ENCODE measurements at places on chromosomes 7 and 10. TPM values are rescaled to one million over a fixed set of nuclear protein-coding genes. Genes with fewer than 3 reads are reported as not detected.

GLI3 gene
- 0.24 TPM for polyA plus RNA-seq

DNA sequence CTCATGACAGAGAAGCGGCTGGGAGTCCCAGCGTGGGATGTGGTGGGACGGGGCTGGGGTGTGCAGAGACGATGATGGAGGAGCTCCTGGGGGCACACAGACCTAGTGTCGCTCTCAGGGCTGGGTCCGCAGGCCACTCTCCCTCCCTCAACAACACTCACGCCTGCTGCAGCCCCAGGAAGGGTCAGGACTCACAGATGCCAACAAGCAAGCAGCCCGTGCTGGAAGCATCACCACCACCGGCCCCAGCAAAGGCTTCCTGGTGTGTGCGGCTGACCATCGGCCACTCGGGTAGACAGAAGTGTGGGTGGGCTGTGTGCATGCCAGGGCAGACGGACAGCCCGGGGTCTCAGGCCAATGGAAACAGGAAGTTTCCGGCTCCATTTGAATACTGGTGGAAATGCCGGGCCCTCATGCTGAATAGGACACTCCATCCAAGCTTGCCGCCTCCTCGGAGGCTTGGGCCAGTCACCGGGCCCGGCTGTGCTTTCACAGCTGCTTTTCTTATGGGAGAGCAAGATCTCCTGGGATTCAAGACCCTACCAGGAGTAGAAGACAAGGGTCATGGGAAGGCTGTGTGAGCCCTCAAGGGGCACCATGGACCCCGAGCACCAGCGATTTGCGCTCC is 178.1 kb downstream of the ELFN1 start:
- no peak for DNase-seq

DNA sequence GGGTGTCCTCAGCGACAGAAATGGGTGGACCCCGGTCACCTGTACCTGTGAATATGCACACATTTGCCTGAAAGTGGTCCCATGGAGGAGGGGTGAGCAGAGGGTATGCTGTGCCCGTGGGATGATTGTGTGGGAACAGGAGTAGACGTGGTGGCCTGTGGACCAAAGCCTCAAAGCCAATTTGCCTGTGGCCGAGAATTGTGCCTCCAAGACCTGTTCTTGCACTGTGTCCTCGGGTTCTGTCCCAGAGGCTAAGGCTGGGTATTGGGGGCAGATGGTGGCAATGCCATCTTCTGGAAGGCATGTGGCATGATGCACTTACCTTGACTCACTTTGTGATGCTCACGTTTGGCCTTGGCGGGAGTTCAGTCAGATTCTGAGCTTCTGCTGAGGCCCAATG is 351.0 kb downstream of the TCERG1L start:
- DNase-seq: no peak

DNA sequence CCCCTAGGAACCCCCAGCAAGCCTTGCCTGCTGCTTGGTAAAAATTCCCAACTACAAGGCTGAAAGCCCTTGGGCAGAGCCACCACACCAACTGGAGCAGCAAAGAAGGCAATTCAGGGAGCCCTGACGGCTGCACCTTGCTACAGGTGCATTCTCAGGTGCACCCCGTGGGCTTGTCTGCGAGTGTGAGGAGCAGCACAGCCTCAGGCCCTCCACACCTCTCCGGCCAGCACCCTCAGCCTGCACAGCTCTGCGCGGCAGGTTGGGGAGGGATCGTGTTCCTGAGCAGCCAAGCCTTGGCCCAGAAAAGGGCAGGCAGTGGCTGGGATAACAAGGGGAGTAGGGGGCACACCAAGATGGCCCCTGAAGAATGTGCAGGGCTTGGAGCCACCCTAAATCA is 104.1 kb downstream of the FAM53B start:
- DNase-seq: no peak

VSTM4 gene
- polyA plus RNA-seq: 0.22 TPM

DNA sequence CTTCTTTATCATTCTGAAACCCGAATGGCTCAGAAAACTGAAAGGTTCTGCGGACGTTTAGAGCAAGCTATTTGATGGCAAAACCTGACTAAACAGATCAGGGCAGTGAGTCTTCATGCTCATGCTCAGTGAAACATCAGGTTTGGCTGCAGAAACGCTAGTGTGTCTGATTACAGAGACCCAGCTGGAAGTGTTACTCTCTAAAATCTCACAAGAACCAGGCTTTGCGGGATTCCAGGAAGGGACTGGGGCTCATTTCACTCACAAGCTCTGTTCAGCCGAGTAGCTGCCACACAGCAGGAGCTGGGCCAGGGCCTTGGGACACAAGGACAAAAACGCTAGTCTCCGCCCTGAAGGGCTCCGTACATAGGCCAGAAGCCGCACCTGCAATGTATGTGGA is 2.9 kb downstream of the PITRM1 start:
- no peak for DNase-seq

DNA sequence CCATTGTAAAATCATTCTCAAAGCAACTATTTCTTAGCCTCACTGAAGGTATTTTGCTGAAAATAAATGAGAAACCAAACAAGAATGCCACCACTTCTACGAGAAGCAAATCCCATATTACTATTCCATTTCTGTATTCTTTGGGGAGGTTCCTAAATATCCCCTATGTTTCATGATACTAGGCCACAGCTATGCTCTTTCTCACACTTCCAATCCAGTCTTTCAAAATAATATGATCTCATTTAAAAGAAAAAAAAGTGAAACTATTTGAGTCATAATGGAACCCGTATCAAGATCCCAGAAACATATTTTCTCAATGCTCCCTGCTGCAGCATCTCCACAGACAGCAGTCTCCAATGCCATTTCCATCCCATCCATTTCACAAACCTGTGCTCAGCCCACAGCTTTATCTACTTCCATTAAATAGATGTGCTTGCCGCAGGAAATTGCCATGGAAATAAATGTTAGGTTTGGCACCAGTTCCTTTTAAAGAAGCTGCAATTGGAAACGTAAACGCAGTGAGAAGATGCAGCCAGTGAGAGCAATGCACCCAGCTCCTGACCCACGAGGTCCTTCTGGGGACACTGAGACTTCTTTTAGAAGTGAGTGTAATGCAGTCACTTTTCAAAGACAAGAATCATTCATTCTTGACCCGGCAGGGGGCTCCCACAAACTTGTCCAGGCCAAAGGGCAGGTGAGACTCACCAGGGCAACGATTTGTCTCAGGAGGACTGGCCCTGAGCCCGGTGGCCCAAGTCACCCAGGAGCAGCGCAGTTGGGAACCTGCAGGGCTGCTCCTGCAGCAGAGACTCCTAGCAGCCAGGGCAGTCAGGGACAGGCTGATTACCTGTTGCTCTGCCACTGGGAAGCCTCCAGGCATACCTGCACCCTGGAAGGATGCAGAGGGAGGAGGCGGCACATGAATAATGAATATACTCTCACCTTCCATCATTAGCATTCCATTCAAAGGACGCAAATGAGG is 99.6 kb downstream of the C10orf90 start:
- DNase-seq: no peak

DNA sequence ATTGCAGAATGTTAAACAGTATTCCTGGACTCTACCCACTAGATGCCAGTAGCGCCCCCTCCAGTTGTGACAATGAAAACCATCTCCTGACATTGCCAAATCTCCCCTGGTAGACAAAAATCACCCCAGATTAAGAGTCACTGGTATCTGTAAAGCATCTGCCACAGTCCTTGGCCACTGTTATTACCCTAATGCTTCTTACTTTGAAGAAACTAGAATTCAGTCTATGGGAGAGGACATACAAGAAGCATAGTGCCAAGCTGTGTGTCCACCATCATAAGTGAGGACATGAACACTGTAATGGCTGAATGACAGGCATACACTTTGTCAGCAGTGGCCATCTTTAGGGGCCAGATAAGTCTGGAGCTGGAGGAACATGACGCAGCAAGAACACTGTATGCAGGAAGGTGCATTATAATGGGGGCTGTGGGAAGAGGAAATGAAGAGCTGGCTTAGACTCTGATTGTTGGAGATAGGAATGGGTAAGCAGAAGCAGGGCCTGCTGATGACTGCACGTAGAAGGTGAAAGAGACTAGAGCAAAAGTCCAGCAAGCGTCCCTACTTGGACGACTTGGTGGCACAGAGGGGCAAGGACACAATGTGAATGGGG is 32.5 kb downstream of the CBX3 start:
- no peak for DNase-seq

DNA sequence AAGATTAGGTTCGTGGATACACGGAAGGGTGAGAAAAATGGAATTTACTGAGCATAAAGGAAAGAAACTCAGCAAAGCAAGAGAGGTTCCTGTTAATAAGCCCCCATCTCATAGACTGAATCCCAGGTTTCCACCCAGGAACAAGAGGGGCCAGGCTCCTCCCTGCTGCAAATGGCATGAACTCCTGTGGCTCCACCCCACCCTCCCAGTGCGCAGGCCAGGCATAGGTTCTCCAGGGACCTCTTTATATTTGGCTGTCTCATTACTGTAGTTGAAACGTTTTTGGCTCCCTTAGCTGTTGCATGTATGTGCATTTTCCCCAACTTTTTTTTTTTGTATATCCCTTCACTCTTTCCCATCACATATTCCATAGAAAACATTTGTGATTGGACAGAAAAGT is 217.8 kb upstream of the NRP1 start:
- DNase-seq: no peak

- DNase-seq: no peak
Observed at GRCh38 chr10:28914701-28915100, 237.4 kb downstream of the BAMBI start.

- no peak for DNase-seq
Observed at GRCh38 chr7:152185558-152185957, 160.1 kb downstream of the GALNT11 start.

GRCh38 chr7:107865956-107866775 is 24.8 kb upstream of the DLD start:
- no peak for DNase-seq

FZD1 gene
- polyA plus RNA-seq: 1.2 TPM

UROS gene
- polyA plus RNA-seq: 52.9 TPM

DNA sequence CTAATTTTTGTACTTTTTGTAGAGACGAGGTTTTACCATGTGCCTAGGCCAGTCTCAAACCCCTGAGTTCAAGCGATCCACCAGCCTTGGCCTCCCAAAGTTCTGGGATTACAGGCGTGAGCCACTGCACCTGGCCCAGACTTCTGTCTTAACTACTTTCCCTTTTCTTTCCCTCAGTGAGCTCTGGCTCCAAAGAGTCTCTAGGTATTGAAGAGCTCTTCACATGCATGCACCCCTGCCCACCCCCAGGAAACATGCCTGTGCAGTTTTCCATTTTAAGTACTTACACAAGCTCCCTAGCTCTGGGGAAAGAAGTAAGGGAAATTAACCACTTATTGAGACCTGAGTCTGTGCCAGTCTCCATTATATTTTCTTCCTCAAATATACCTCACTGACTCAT is 2.0 kb downstream of the MYOZ1 start:
- no peak for DNase-seq

DNA sequence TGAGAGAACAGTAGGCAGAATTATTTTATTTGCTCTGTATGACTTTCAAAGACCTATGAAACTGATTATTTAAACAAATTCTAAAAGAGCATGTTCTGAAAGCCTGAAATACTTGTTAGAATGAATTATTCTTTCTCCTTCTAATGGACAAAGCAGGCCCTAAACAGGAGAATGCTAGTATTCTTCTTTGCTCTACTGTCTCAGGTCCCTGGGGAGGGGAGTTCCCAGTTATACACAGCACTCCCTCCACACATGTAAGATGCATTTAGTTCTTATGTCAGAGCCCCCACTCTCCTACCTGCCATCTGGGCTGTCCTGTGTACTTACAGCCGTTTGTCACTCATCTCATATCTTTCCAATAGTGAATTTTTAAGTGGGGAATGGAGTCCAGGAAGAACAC is 633.5 kb upstream of the ANKRD30A start:
- DNase-seq: no peak

STRIP2 gene
- 7.2 TPM for polyA plus RNA-seq

DNA sequence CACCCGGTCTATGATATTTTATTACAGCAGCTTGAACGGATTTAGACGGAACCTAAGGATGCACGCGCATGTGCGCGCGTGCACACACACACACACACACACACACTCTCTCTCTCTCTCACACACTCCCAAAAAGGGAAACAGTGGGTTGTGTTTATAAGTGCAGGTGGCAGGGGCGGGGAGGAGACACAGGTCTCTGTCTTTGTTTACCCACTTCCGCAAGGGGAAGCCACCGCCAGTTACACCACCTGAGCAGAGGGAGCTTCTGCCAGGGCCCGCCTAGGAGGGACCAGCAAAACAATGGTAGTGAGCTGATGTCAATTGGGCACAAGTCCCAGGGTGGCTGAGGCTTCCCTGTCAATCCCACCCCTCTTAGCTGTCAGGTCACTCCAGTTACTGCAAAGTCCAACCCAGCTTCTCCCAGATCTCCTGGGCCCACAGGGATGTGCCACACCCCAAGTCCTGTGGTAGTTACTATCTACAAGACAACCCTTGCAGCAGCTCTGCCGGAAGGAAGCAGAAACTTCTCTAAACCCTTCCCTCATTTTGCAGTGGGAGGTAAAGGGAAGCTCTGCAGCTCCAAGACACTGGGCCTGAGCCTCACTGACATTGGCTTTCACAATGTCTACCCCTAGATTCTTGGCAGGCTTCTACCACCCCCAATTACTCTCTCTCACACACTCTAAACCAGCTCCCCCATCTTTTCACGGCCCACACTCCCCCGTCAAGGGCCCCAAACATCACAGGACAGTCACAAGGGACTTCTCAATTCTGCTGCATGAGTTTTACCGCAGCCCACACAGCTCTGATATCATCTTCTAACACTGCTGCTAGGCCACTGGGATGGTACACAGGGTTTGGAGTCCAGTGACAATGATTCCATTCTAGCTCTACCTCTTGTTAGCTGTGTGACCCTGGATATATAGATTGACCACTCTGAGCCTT is 17.6 kb downstream of the ANXA11 start:
- no peak for DNase-seq

DNA sequence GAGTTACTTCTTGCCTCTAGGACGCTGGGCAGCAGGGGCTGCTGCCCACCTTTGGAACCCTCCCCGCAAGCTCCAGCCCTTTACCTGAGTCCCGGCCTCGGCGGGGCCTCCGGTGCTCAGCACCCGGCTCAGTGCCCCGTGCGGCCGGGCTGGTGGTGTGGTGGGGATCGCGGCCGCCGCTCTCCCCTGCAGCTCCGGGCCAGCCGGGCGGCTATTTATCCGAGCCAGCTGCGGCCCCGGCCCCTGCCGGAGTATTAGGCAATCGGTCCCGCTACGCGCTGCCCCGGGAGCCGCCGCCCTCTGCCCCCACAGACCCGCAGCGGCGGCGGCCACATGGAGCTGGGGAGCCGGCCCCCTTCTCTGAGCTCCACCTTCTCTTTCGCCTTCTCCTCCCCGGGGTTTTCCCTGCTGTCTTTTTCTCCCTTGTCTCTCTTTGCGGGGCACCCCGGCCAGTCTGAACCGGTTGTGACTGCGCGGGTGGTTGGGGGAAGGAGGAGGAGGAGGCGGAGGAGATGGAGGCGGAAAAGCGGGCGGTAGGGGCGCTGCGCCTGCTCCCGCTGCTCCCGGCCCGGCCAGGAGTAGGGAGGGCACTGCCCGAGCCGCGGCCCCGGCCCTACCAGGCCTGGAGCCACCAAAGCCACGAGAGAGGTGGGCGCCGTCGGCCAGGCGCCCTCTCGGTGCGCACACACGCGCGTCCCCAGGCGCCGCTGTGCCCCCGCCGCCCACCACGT is at the start of gene SLC16A9:
TSS of gene SLC16A9 (minus strand) at position 456 of the 731 bp plus-strand sequence. CDS start 25,559 bp downstream, outside the sequence.
- DNase-seq: peak; percentile 36

All from A549 (cell line).